AG09309 (cell line): ENCODE measurements at places on chromosomes 5 and 9.

DNA sequence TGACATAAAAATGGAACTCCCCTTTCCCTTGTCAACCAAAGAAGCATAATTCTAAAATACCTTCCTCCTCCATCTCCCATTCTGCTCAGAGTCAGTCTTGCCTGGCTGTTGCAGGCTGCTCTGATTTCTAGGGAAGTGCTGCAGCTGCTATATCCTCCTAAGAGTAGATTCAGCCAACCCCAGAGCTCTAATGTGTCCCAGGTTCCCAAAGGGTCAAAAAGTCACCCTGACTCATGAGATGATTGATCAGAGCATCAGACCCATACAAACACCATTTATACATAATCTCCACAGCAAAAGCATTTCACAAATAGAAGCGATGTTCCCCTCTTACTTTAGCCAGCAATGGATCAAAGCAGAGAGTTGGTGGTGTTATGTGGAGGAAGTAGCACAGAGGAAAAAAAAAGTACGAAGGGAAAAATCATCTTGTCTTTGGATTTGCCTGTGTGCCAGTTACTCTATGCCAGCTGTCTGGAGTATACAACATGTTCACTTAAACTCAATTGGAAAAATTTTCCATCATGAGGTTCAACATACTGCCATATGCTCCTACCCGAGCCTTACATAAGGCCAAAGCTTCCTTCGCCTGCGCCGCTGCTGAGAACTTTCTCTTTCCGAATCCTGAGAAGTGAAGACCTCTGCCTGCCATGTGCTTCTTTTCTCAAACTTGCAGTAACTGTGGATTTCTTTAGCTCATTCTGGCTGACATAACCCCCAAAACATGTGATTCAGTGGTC lies 258.0 kb downstream of the TLE4 start:
- no peak for DNase-seq

- no peak for DNase-seq
These were observed 79.1 kb upstream of the OLFM1 start for GRCh38 chr9:135008416-135008815.

DNA sequence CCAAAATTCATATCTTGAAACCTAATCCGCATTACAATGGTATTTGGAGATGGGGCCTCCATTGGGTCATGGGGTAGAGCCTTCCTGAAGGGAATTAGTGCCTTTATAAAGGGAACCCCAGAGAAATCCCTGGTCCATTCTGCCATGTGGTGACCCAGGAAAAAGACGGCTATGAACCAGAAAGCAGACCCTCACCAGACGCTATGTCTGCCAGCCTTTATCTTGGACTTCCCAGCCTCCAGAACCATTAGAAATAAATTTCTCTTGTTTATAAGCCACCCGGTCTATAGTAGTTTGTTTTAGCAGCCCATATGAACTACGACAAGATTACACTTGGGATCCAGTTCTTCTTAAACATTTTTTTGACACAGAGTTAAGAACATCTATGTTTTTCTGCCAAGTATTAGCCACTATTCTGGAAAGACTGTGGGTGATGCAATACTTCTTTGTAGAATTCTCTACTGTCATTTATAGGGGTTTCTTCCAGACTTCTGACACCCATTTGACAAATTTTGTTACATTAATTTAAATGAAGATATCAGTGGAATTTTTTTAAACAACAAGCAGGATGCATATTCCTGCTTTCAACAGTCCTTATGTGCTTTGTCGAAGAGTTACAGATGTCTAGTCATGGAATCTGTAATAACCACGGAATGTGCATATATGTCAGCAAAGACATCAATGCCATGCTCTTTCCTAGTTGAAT lies 572.4 kb downstream of the NR2F1-AS1 start:
- DNase-seq: no peak

- DNase-seq: no peak
These were observed 43.8 kb downstream of the THBS4 start for GRCh38 chr5:80078921-80079320.

DNA sequence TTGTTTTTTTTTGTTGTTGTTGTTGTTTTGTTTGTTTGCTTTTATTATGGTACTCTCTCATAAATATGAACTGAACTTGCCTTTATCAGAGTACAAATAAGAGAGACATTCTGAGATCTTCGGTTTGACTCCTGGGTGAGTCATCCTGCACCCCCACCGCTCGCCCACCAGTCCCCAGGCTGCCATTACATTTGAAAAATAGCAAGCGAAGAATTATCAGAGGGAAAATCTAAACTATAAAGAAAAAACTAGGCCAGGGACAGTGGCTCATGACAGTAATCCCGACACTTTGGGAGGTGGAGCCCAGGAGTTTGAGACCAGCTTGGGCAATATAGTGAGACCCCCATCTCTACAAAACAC lies 122.1 kb upstream of the MAP3K1 start:
- DNase-seq: no peak

- DNase-seq: no peak
These were observed 155.8 kb downstream of the TSSK1B start for GRCh38 chr5:113278976-113279375.

DNA sequence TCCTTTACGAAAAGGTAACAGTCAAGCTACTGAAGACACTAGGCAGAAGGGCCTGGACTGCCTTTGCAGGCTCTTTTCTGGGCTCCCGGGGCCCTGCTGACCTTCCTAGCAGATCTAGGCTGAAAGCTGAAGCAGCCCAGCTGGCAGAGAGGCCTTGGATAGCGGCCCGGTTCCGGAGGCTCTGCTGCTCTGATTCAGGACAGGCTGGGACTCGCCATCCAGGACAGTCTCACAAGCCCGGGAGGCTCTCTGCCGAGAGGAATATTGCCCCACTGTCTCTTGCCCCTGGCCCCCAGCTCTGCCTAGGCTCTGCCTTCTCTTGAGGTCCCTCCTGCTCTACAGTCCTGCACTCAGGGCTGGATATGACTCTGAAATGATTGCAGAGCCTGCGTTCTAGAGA lies 67.8 kb downstream of the PSD2 start:
- DNase-seq: no peak

- no peak for DNase-seq
These were observed 298.4 kb upstream of the IRX4 start for GRCh38 chr5:2181149-2181548.

DNA sequence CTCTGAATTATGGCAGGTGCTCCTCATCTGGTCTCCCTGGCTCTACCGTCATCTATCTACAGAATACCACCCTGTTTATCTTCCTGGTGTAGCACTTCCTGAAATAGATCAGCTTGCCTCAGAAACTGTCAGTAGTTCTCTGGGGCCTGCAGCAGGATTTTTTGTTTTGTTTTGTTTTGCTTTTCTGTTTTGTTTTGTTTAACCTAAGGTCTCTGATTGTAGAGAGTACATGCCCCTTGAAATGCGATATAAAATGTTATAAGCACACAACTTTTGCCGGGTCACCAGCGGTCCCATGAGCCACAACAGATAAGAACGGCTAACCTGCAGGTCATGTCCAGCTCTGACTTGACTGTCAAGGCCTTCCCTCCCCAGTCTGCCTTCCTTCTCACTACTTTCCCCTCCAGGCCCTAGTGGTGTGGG lies 26.6 kb upstream of the CREBRF start:
- no peak for DNase-seq

DNA sequence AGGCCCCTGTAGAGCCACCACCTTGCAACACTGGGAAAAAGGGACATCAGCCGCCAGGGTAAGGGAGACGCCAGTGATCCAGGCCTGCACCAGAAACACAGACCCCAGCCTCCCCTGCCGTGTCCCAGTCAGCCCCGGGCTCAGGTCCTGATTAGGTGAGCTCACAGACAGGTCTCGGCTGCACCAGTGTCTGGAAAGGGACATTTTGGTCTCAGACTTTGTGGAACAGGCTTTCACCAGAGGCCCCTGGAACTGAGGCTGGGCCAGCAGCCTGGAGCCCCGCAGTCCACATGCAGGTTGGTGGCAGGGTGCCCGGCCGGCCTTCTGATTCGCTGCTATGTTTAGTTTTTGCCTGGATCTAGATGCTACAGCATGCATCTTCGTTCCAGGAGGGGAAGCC lies 369.0 kb upstream of the IRX4 start:
- no peak for DNase-seq

GRCh38 chr5:72949481-72949880 lies 6.4 kb upstream of the FCHO2 start:
- no peak for DNase-seq

DNA sequence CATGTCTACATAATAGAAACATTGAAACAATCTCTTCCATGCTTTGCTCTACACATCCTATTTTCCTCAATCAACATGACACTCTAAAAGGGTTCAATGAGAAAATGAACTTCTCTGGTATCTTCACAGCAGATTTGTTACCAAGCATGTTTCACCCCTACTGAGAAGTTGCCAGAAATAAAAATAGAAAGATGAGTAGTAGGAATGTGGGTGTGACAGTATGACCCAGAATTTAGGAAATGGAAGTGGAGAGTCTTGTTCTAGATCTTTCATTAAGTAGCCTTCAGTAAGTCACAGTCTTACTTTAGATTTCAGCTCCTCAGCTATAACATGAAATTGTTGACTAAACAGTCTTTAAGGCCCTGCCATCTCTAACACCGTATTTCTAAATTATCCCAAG lies 581.8 kb downstream of the EFNA5 start:
- DNase-seq: no peak

DNA sequence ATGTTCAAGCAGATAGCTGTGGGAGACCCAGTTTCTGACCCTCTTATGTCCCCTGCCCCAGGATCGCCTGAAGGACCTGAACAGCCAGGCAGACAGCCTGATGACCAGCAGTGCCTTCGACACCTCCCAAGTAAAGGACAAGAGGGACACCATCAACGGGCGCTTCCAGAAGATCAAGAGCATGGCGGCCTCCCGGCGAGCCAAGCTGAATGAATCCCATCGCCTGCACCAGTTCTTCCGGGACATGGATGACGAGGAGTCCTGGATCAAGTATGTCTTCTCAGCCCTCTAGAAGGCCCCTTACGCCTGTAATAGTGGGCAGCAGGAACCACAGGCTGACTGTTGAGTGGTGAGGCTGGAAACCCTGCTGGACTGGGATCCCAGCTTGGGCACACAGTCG lies 41.1 kb downstream of the DYNC2I2 start:
- no peak for DNase-seq

DNA sequence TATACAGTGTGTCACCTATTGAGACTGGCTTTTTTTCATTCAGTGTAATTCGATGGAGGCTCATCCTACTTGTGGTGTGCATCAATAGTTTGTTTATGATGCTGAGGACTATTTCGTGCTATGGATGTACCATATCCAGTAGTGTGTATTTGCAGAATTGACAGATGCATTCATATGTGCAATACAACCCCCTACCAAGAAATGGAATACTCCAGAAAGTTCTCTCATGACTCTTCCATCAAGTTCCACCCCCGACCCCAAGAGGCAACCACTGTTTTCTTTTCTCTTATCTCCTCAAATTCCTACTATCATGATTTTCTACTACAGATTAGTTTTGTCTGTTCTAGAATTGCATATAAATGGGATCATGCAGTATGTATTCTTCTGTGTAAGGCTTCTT lies 21.9 kb downstream of the FBXO10 start:
- no peak for DNase-seq

DNA sequence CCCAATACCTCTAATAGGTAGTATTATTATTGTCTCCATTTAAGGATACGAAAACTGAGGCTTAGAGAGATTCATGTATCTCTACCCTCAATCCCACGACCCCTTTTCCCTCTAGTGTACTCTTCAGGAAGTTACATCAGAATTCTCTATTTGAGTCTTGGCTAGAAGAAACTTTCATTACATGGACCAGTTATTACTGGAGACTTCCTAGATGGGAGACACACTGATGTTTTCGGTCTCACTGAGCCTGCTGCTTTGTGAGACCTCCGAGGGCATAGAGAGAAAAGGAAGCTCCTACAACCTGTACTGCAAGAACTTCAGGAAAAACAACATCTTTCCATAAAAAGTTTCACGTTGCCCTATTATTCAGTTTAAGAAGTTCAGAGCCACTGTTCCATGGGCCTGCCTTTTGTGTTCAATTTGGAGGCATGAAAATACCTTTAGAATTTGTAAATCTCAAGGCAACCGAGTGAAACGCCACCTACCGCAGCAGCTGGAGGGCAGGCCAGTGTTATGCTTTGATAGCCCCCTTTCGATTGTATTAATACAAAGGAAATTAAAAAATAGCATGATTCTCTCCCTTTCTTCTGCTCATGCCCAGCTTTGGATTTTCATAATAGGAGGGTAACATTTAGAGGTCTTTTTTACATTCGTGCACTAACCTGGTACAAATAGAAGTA lies 223.3 kb downstream of the EBF1 start:
- DNase-seq: no peak

- no peak for DNase-seq
These were observed 571 bp upstream of the S1PR3 start for GRCh38 chr9:88990729-88991065.

DNA sequence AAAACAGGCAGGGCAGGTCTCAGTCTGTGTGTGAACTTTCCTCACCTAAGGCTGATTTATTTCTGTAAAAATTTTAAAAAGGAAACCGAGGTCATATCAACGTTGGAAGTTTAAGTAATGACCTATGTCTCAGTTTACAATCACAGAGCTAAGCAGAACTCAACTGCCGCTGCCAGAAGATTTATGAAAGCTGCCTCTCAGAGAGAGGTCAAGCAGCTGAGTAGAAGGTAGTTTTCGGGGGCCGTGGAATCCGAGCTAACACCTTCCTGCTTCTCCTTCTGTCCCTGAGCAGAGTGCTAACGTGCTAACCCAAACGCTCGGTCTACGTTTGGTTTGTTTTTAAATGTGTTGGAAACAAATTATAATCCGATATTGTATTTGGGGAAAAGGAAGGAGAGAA lies 11.1 kb downstream of the TTF1 start:
- DNase-seq: no peak

DNA sequence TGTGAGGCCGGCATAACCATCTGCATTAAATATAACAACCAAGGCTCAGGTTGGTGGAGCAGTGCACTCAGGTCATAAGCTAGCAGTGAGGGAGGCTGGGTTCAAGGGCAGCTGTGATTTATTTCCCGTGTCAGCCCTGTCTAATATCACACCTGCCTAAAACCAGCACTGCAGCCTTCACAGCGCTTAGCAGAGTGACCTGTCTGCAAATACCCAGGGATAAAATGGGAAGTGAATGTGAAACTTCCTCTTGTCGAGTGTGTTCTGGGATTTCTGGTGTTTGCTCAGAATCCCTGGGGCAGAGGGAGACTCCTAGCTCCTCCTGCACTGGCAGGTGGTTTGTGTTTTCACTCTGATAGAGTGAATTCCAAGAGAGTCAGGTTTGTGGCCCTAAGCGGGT lies 57.5 kb downstream of the ZNF510 start:
- no peak for DNase-seq

DNA sequence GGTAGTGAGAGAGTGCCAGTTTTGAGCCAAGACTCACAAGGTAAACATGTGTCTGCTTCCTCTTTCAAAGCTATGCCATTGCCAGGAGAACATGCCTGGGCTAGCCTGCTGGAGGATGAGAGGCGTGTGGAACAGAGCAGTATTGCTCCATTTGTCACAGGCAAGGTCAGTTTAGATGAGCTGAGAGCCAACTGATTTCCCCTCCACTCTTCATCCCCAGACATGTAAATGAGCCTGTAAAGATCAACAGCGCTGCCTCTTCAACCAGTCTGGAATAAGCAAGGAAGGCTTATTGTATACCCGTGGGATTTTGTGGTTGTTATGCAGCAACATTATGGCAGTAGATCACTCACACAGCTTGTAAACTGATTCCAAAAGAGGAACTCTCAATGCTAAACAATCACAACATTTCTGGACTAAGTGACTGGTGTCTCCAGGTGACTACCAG lies 8.2 kb upstream of the GDNF start:
- DNase-seq: no peak
